Ovary (tissue), 10 donors: ENCODE measurements at places on chromosomes 2 and 18. TPM values are rescaled to one million over a fixed set of nuclear protein-coding genes. Genes with fewer than 3 reads are reported as not detected.

DNA sequence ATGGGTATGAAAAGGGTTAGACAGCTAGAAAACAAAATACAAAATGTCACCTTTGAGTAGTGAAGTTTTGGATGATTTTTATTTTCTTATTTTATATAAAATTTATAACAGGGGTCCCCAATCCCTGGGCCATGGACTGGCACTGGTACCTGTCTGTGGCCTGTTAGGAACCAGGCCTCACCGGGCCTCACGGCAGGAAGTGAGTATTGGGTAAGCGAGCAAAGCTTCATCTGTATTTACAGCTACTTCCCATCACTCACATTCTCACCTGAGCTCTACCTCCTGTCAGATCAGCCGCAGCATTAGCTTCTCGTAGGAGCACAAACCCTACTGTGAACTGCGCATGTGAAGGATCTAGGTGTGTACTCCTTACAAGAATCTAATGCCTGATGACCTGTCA is 202.8 kb upstream of the TWIST2 start:
- no peak for DNase-seq

DNA sequence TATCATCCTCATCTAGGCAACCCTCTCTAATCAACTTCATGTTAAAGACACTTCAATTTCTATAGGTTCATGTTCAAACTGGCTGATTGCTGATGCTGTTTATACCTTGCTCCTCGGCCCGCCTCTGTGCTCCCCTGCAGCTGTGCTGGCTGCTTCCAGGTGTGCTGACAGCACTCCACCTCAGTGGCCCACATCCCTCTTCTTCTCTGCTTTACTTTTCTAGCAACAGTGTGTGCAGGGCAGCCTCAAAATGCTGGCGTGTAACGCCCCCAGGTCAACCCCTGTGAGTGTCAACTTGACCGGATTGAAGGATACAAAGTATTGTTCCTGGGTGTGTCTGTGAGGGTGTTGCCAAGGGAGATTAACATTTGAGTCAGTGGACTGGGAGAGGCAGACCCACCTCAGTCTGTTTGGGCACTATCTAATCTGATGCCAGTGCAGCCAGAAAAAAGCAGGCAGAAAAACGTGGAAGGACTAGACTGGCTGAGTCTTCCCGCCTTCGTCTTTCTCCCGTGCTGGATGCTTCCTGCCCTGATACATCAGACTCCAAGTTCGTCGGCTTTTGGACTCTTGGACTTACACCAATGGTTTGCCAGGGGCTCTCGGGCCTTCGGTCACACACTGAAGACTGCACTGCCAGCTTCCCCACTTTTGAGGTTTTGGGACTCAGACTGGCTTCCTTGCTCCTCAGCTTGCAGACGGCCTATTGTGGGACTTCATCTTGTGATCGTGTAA is 94.7 kb downstream of the COL6A3 start:
- DNase-seq = no peak

GRCh38 chr2:85734942-85735608 is 18.7 kb upstream of the ATOH8 start:
- no peak for DNase-seq

The TTLL4 gene
- total RNA-seq = 17.6 TPM
